ENCODE measurements at places on chromosomes 2 and 18. TPM values are rescaled to one million over a fixed set of nuclear protein-coding genes. Genes with fewer than 3 reads are reported as not detected.

Gene TIGD1
- total RNA-seq = 7.0 TPM

DNA sequence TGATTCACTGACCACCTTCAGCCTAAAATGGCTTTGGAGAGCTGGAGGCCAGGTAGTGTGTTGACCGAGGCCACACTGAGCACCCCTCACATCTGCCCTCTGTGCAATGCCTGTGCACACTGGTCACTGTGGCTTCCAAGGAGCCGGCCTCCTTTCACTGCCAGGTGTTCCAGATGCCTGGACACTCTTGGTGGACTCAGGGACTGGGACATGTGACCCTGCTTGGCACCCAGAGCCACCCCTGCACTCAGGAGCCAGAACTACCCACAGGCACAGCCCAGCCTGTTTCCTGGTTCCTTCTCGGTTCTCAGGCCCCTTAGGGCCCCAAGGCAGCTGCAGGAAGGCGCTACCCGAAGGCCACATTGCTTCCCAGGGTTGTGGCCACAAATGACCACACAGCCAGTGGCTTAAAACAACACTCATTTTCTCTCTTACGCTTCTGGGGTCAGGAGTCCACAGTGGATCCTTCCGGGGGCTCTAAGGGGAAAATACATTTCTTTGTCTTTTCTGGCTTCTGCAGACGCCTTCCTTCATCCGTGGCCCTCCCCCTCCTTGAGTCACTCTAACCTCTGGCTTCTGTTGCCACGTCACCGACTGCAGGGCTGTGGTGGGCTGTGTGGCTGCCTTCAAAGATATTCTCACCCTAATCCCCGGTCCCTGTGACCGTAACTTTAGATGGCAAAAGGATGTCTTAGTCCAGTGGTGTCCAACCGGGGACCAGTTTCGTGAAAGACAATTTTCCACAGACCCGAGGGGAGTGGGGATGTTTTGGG is 78.6 kb downstream of the ASB1 start:
- no peak for DNase-seq

Gene LHCGR
- total RNA-seq = not detected

Gene VIT
- not detected for total RNA-seq

Gene G6PC2
- not detected for total RNA-seq

DNA sequence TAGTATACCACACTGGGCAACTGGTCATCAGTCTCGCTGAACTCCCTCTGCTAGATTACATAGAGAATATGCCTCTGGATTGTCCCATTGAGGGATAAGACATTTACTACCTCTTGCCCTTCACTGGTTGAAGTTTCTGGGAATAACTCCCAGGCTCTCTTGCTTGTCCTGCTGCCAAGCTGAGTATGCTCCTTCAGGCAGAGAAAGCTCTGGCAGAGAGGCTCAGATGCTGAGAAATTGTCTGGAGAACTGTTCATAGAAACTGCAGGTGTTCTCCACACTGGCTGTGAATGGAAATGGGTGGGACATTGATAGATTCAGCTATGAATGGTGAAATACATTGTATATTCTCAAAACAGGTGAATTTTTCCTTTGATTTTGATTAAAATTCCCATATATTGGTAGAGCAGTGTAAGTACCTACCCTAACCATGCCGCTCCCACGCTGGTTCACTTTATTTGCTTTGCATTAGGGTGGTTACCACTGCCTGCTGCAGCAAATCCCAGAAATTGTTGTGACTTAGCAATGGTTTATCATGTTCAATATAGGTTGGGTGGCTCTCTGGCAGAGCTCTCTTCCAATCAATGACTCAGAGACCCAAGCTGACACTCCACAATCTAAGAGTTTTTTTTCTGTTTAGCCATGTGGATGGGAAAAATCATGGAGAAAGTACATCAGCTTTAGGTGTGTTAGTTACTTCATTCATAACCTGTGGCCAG is 36.7 kb downstream of the FAM117B start:
- no peak for DNase-seq

GRCh38 chr2:200161458-200161857 is 145.0 kb upstream of the SPATS2L start:
- DNase-seq = no peak

GRCh38 chr2:213265679-213266078 is 18.6 kb upstream of the SPAG16 start:
- no peak for DNase-seq

GRCh38 chr2:126730655-126731054 is 74.7 kb downstream of the GYPC start:
- no peak for DNase-seq

GRCh38 chr18:9474108-9474982 is 968 bp upstream of the RALBP1 start:
- peak; percentile 51 for DNase-seq

DNA sequence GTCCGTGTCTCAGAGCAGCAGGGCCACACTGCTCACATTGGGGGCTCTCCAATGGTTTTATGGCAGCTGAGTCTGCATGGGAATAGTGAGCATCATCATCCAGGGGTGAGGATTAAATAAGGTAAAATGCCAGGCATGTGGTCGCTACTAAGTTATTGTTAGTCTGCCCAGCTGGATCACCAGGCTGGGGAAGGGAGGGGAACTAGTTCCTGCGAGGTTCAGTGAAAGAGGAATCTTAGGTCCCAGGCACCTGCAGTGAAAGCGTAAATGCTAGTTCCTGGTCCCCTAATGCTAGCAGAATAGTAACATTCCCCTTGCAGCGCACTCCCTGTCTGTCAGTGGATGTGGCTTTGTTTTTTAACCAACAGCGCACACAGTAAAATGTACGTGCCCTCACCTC is 60.1 kb downstream of the ARHGEF4 start:
- no peak for DNase-seq

Gene SLC5A7
- total RNA-seq = not detected

Gene GAD1
- total RNA-seq = 29.8 TPM

- no peak for DNase-seq
Measured at GRCh38 chr2:70898363-70899240, 37.1 kb upstream of the ATP6V1B1 start.

- no peak for DNase-seq
Measured at GRCh38 chr18:58726671-58727070, 55.4 kb downstream of the MALT1 start.

DNA sequence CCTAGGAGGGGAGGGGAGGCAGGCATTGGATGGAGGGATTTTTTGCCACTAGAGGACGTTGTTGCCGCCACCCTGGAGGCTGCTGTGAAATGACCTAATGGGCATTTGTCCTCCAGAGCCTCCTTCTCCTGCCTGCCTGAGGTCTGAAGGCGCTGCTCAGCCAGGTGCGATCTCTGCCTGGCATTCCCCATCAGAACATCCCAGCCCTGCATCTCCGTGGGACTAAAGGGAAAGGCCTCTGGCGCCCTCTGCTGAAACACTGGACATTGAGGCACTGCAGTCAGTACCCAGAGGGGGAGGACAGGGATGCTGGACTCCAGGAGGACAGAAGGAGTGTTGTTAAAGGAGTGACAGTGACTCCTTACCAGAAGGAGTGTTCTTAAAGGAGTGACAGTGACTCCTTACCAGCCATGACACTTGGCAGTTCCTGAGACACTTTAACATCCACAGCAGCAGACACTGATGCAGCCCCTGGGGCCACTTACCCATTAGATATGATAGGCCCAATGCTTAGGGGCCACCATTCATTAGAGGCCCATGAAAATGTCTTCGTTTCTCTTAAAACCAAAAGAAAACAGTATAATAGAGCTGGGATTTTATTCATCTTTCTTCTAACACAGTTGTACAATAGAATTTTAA is 17.0 kb downstream of the THNSL2 start:
- DNase-seq = peak; percentile 82

DNA sequence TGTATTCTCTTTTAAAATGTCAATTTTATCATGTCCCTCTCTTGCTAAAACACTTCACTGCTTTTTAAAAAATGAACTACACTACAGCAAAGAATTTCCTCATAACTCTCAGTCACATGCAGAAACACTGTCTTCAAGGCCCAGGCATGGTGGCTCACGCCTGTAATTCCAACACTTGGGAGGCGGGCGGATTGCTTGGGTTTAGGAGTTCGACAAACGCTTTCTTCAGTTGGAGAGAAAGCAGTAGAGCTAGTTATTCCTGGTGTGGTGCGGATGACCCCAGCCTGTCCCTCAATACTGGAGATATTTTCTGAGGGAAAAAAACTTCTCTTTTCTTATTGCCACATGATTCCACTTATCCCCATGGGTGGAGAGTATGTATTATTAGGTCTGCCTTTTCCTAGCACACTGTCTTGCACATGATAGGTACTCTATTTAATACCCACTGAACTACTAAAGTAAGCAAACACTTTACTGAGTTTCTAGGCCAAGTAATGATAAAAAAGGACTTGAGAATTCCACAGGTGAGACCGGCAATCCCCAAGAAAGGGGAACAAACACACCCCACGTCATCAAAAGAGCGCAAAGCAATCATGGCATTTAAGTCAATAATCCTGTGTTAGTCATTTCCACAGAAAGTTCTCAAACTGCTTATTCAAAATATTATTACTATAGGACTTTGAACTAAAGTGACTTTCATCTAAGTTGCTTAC is 77.1 kb downstream of the SPIRE1 start:
- DNase-seq = no peak

GRCh38 chr18:36518839-36519238 is 221.3 kb downstream of the FHOD3 start:
- DNase-seq = no peak

GRCh38 chr2:171979103-171979502 is 20.6 kb upstream of the METAP1D start:
- DNase-seq = no peak

Data from HT-29 (cell line).